Transverse colon (tissue), 4 donors: ENCODE measurements at places on chromosomes 12 and 14.

GRCh38 chr14:72201645-72202044 lies 269.4 kb downstream of the RGS6 start:
- H3K4me1 ChIP-seq = no peaks in the 10 kb centered on the region
- no peak for DNase-seq
- H3K27me3 ChIP-seq = no peaks in the 10 kb centered on the region
- no peak overlapping the region for H3K27ac ChIP-seq

DNA sequence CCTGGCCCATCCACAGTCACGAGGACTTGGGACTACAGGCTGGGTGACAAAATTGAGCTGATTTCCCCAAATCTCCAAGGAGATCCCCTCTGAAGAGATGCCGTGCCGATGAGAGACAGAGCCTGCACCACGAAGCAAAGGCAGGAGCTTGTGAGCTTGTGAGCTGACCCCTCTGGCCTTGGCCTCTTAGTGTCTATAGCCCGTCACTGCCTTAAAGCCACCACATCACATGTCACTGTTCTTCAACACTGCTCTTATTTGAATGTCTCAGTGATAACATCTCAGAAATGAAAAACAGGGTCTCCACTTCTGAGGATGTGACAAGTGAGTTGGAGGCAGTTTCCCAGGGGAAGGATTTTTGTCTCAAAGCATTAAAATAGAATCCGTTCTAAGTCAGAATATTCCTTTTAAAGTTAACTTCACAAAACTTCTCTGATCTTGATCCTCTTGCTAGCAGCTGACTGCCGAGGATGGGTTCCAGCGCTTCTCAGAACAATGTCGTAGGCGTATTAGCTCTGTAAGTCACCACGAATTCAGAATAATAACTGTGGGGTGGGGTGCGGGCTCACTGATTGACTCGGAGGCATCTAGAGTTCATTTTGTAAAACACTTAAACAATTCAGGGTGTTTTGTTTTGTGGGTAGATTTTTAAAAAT lies 37.5 kb downstream of the CHST11 start:
- H3K4me3 ChIP-seq = no peak overlapping the region
- H3K36me3 ChIP-seq = no peaks in the 10 kb centered on the region
- no peaks in the 10 kb centered on the region for H3K27me3 ChIP-seq
- H3K4me1 ChIP-seq = no peaks in the 10 kb centered on the region
- peak overlapping the region; percentile 72 for H3K27ac ChIP-seq

- H3K4me1 ChIP-seq = no peaks in the 10 kb centered on the region
- no peaks in the 10 kb centered on the region for H3K27me3 ChIP-seq
- H3K27ac ChIP-seq = no peak overlapping the region
- no peak overlapping the region for H3K4me3 ChIP-seq
These were observed 70.7 kb downstream of the TAOK3 start for GRCh38 chr12:118302053-118302452.

DNA sequence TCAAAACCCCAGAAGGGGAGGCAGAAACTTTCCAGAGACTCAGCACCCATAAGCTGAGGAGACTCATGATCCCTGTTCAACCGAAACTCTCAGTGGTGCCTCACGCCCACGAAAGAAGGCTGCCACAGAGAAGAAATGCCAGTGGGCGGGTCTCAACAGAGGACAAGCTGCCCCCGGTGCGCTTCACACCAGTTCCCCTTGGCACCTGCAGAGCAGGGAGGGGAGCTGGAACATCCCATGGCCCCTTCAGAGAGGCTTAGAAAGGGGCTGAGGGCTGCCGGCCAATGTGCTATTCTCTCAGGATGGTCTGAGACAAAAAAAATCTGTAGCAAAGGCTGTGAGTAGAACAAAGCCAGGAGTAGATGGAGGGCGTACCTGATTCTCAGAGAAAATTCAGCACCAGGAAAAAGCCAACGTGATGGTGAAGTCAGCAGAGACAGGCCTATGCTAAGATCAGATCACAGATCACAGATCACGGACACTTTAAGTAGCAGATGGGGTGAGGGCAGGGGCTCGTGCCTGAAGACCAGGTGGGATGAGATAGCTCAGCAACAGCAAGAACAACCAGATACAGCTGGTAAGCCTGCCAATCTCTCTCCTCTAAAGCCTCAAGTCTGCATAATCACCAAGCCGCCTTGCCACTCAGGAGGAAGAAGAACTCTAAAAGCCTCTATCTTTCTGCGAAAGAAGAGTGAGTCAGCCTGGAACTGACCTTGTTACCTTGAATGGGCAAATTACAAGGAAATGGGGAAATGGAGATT lies 206.4 kb upstream of the GRIP1 start:
- no peak overlapping the region for H3K4me3 ChIP-seq
- no peaks in the 10 kb centered on the region for H3K27me3 ChIP-seq
- no peak for DNase-seq
- no peaks in the 10 kb centered on the region for H3K36me3 ChIP-seq
- no peaks in the 10 kb centered on the region for H3K4me1 ChIP-seq
- no peak overlapping the region for H3K27ac ChIP-seq

GRCh38 chr12:77847060-77847541 lies 16.4 kb downstream of the NAV3 start:
- no peaks in the 10 kb centered on the region for H3K4me1 ChIP-seq
- DNase-seq = no peak
- H3K27me3 ChIP-seq = no peaks in the 10 kb centered on the region
- no peaks in the 10 kb centered on the region for H3K36me3 ChIP-seq
- no peak overlapping the region for H3K27ac ChIP-seq
